ENCODE measurements at places on chromosomes 6 and 20. TPM values are rescaled to one million over a fixed set of nuclear protein-coding genes. Genes with fewer than 3 reads are reported as not detected.
A peak's percentile ranks its signal among the peaks of the same experiment; 100 is the strongest.

Gene KIF6
- total RNA-seq = 2.9 TPM

Gene GPR6
- total RNA-seq = not detected

Gene C6orf52
- 4.8 TPM for total RNA-seq

- peaks cover 50% of the 10 kb centered on the region for H3K4me1 ChIP-seq
- peak overlapping the region; percentile 80 for H3K27ac ChIP-seq
- peak overlapping the region; percentile 65 for H3K4me3 ChIP-seq
- peaks cover 8% of the 10 kb centered on the region for H3K27me3 ChIP-seq
- no peaks in the 10 kb centered on the region for H3K36me3 ChIP-seq
- no peak for DNase-seq
These were observed 2.7 kb upstream of the DDR1 start for GRCh38 chr6:30881392-30882203.

DNA sequence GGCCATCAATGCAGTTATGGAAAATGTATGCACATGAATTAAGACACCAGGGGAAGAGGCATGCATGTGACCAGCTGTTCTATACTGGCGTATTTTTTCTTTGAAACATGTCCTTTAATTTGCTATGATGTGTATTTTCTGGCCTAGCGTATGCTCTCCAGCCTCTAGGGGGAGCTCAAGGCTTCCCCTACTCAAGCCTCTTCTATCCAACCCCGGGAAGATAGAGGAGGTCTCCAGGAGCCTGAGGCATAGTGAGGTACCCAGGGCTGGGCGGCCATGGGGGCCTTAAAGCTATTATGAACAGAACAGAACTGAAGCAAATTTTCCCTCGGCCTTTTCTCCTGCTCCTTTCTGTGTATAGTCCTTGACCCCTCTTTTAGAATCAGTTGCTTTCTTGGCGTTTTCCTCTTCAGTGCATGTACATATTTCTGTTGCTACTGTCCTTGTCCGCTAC is 528.9 kb downstream of the MAFB start:
- peak; percentile 23 for DNase-seq
- no peak overlapping the region for H3K27ac ChIP-seq
- H3K4me3 ChIP-seq = no peak overlapping the region
- no peaks in the 10 kb centered on the region for H3K27me3 ChIP-seq
- H3K36me3 ChIP-seq = no peaks in the 10 kb centered on the region

DNA sequence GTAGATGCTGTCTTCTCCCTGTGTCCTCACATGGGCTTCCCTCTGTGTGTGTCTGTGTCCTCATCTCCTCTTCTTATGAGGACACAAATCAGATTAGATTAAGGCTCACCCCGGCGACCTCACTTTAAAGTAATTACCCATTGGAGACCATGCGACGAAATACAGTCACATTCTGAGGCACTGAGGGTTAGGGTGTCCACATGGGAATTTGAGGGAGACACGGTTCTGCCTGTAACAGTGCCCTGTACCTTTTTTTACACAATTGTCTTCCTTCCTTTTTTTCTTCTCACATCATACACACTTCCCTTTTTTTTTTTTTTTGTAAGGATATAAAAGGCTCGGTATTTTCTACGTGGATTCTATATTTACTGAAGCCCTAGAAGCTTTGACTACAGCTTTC is 48.9 kb downstream of the DEK start:
- H3K36me3 ChIP-seq = peaks cover 28% of the 10 kb centered on the region
- H3K4me3 ChIP-seq = no peak overlapping the region
- H3K27ac ChIP-seq = no peak overlapping the region
